ENCODE measurements at places on chromosomes 3 and 15. TPM values are rescaled to one million over a fixed set of nuclear protein-coding genes. Genes with fewer than 3 reads are reported as not detected.

NR2F2 gene
- total RNA-seq, result 23.9 TPM

PDZRN3 gene
- total RNA-seq, result not detected

MASP1 gene
- total RNA-seq, result not detected

CELF6 gene
- total RNA-seq, result 0.10 TPM

CCR8 gene
- not detected for total RNA-seq
